Amygdala (tissue), 56 donors: ENCODE measurements at places on chromosomes 16 and 17.

- DNase-seq: no peak
These were observed 50.5 kb upstream of the ZNF750 start for GRCh38 chr17:82890339-82890730.

GRCh38 chr17:64441772-64442540 is 7.0 kb upstream of the MILR1 start:
- DNase-seq: no peak

GRCh38 chr17:43412166-43412565 is 13.4 kb downstream of the ARL4D start:
- DNase-seq: no peak

- no peak for DNase-seq
These were observed 15.4 kb downstream of the CUEDC1 start for GRCh38 chr17:57939797-57940196.

GRCh38 chr17:8898636-8899035 is 31.2 kb upstream of the PIK3R6 start:
- no peak for DNase-seq

DNA sequence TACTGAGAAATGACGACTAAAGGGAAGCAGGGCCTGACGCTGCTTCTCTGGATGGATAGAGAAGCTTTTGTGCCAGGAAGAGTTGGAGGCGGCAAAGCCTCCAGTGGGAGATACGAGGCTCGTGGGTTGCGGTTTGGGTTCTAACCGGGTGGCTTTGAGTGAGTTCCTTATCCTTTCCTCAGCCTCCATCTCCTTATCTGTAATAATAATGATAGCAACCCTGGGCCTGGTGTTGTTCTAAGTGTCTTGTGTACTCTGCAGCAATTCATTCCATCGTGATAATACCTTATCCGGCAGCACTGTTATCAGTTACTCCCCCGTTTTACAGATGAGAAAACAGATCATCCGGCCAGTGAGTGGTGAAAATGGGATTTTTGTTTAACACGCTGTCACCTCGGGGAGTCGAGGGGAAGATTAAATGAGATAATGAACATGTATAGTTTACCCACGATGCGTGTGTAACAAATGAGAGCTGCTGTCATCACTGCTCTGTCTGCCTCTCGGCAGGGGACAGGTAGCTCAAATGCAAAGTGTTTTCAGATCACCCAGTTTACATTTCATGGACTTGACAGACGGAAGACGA is 52.0 kb upstream of the LHX1 start:
- DNase-seq: no peak

GRCh38 chr17:60535382-60536279 is 9.6 kb upstream of the APPBP2 start:
- no peak for DNase-seq

- DNase-seq: no peak
These were observed 10.7 kb downstream of the DRC3 start for GRCh38 chr17:17983376-17983775.

DNA sequence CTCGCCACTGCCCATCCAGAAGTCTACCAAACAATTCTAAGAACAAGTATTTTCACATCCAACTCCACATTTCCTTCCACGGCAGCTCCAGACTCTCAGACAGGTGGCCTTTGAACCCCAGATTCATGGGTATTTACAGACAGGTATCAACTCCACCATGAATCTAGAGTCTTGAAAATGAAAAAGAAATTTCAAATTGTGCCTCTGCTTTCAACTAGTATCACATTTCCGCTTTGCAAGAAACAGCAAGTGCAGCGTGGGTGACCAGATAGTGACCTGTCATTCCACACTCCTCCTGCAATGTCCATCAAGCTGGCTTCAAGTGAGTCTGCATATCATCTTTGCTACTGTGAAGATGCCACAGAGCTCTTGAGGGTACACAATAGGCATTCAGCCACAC is 232.4 kb upstream of the RPL38 start:
- no peak for DNase-seq

- no peak for DNase-seq
These were observed 32.3 kb downstream of the BRCA1 start for GRCh38 chr17:43092901-43093300.

DNA sequence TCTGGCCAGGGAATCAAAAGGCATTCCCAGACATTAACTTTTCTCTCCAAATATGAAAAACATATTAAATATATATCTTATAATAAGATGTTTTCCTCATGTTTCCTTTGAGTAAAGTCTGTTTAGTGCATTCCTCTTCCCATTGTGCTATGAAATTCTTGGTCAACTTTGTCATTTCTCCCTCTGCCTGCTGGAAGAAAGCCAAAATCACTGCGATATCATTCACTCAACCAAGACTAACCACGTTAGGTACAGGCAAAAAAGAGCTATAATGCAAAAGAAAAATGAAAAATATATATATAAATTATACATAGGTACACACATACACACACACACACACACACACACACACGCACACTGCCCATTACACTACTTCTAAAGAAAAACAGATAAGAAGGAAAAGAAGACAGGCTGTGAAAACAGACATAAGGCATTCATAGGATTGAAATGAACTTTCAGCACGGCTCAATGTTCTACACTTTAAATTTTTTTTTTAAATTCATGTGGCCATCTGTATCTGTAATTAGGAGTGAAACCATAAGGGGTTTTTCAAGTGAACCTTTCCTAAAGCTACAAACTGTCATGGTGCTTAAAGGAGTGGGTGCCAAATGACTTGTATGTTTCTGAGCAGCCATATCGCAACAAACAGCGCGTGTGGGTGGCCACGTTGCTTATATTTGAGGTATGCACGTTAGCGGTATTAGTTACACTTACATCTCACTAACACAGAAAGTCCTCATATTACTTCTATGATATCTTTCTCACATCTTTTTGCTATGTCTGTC is 71.6 kb upstream of the PSMD7 start:
- no peak for DNase-seq

DNA sequence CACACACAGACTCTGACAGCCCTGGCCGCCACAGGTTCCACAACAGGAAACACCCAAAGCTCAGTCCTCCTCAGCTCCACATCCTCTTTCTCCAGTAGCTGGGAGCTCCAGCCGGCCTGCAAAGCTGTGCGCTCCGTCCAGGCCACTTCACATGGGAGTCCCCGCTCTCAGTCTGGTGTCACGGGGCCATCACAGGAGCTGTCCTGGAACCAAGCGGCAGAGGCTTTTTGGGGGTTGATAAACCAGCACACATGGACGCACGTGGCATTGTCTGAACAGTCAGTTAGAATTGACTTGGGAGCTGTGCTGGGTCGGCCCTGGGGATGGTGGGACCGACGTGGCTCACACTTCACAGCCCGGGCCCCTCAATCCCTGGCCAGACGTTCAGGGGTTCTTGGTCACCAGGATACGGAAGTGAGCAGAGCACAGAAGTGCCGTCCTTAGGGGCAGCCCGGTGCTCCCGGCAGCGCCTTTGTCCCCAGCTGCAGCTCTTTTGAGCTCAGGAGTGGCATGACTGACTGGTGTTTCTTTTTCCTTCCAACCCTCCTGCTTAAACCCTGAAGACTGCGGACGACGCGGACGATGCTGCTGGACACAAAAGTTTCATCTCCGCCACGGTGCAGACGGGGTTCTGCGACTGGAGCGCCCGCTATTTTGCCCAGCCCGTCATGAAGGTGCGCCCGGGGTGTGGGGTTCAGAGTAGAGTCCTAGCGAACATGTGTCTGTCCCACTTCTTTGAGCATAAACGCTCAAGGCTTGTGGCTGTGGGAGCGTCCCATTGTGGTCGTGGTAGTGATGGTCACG is 66.6 kb upstream of the CHMP6 start:
- DNase-seq: no peak

DNA sequence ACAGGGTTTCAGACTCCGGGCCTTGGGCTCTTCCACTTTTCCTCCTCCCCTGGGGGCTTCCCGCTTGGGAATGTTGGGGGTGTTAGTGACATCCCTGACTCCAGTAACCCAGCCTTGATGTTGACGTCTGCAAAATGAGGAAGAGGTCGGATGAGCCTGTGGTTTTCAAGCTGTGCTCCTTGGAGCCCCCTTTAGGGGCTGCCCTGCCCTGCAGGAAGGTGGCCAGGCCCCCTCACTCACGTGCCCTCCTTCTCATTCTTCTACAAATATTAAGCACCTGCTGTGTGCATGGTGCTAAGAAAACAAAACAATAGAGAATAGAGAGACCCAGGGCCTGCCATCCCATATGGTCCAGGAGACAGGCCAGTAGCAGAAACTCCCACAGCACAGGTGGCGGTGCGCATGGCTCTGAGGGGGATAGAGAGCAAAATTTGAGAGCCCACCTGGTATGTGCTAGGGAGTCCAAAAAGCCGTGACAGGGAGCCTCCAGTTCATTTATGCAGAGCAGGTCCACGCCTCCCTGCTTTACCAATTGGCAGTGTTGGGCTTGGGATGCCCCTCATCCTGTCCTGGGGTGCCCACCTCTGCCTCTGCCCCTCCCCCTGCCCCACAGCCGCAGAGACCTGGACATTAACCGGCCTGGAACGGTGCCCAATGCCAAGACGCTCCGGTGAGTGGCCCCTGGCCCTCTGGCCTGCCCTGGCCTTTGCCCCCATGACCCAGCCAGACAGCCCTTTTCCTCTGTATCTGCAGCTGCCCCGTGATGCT is 7.4 kb downstream of the NDRG4 start:
- DNase-seq: no peak
